ENCODE measurements at places on chromosomes 3 and 15.

- DNase-seq = no peak
Observed at GRCh38 chr15:37090543-37091175, 9.7 kb downstream of the MEIS2 start.

DNA sequence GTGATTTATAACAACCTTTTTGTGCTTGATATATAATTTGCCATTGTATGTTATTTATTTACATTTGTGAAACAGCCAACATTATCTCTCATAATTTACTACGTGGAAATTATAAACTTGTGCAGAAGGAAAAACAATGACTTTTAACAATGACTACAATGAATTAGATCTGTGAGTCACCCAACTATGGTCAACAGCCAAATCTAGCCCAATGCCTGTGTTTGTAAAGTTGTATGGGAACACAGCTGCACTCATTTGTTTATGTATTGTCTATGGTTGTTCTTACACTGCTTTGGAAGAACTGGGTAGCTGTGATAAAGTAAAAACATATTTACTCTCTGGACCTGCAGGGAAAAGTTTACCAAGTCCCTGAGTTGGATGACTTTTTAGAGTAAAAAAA is 110.4 kb downstream of the OTOL1 start:
- DNase-seq = no peak

GRCh38 chr15:34185666-34186065 is 24.2 kb downstream of the KATNBL1 start:
- no peak for DNase-seq

DNA sequence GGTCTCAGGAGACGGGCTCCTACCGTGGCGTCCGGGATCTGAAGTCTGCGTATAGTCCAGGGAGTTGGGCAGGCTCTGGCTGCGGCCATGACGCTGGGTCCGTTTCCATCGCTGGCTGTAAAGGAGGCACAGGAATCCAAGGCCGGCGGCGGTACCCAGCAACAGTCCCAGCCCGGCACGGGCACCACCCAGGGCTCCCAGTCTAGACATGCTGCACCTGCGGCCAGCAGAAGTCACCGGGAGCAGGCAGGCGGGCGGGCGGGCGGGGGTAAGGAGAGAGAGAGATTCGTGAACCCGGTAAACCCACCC is 526 bp downstream of the RMDN3 start:
- DNase-seq = no peak

DNA sequence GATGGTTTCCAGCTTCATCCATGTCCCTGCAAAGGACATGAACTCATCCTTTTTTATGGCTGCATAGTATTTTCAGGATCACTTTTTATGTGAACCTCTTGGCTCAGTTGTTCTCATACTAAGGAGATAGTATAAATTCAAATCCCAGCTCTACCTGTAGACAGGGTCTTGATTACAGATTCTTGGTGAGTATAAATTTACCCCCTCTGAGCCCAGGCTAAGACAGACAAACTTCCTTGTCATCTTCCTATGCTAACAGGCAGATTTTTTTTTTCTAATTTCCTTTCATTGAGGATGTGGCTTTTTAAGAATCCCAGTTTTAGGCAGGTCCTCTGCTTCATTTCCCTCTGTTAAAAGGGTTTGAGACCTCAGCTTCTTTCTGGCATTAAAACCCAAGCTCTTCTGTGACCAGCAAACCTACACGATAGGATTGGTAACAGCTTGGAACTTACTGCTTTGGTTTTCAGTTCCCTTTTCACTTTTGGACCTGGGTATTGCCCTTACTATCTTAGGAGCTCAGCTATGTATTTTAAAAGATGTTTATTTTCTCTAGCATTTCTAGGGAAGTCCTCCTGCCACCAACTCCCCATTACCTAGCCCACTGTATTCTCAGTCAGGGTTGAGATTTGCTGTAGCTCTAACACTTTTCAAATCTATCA is 72.5 kb downstream of the VPS8 start:
- no peak for DNase-seq

GRCh38 chr3:16837602-16838001 is 47.2 kb upstream of the PLCL2 start:
- DNase-seq = no peak

GRCh38 chr15:69543681-69544364 is 91.2 kb downstream of the RPLP1 start:
- no peak for DNase-seq

DNA sequence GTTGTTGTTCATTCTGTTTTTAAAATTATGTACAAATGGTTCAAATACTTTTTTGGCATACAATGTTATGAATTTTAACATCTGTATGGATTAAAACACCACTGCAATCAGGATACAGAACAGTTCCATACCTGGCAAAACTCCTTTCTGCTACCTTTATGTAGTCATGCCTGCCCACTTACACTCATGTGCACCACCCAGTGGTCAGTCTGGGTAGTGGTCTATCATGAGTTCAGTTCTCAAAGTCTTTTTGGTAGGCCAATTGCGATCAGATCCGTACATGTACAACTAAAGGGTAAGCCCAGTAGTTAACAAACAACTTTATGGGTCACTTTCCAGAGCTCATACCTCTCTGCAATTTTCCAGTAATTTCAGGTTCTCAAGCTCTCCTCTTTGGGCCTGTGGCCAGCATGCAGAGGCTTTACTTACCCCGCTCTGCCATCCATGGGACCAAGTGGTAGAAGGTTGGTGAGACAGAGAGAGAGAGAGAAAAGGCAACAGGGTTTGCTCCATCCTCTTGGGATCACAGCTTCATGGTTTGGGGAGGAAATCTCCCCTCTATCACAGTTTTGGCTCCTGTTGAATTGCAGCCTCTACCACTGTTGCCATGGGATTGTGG is 63.9 kb upstream of the FAM98B start:
- DNase-seq = no peak

DNA sequence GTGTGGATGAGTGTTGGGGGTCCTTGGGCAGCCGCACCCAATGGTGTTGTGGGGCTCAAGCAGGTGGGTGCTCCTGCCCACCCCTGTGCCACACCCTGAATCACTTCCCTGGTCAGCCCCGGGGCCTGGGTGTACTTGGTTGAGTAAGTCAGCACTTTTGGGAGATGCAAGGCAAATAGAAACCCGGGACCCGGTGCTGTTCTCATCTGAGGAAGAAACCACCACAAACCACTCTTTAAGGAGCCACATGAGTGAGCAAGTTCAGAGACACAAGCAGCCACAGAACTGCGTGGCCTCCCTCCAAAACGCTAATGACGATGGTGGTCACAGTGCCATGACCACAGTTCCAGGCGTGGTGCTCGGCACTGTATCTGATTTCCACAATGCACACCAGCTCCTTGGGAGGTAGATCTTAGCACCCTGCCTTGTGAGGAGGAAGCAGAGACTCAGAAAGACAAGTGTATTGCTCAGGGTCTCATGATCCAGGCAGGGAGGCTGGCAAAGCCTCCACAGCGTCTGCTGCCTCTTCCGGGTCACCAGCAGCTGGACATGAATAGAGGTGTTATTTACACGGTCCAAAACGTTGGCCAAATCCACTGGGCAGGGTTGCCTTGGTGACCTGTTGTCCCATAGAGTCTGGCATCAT is 118.2 kb upstream of the ALDH1A3 start:
- no peak for DNase-seq

DNA sequence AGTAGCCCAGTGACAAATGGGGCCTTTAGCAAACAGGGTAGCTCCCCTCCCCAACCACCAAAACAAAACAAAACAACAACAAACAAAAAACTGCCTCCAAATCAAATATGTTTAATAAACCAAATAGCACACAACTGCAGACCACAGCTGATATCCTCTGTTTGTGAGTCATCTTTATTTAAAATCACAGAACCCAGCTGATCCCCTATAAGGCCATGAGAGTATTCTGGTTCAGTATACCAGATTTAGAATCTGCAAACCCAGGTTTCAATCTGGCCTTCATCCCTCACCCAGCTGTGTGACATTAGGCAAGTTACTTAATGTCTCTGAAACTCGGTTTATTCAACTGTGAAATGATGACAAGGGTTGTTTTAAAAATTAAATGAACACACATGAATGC is 124.5 kb downstream of the SUCLG2 start:
- DNase-seq = no peak

DNA sequence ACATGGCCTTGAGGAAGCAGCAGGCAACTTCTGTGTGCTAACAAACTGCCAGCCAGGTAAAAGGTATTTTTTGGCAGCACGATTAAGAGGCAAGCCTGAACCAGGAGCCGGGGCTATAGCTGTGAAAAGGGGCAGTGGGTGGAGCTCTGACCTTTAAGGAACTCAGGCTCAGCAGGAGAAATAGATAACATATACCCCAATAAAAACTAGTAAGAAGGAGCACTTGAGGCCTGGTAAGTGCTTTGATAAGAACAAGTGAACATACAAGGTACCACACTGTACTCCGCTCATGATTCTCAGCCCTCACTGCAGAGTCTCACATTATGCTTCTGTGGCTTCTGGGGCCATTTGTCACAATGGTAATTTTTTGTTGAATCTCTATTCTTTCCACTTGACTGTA is 5.4 kb downstream of the FYCO1 start:
- DNase-seq = no peak

- no peak for DNase-seq
Observed at GRCh38 chr3:149437710-149438109, 36.8 kb upstream of the TM4SF4 start.

GRCh38 chr3:140131895-140132294 is 196.9 kb downstream of the CLSTN2 start:
- no peak for DNase-seq

- no peak for DNase-seq
Observed at GRCh38 chr3:88611826-88612326, 462.1 kb downstream of the C3orf38 start.

- DNase-seq = no peak
Observed at GRCh38 chr15:77529394-77530159, 103.1 kb downstream of the LINGO1 start.

DNA sequence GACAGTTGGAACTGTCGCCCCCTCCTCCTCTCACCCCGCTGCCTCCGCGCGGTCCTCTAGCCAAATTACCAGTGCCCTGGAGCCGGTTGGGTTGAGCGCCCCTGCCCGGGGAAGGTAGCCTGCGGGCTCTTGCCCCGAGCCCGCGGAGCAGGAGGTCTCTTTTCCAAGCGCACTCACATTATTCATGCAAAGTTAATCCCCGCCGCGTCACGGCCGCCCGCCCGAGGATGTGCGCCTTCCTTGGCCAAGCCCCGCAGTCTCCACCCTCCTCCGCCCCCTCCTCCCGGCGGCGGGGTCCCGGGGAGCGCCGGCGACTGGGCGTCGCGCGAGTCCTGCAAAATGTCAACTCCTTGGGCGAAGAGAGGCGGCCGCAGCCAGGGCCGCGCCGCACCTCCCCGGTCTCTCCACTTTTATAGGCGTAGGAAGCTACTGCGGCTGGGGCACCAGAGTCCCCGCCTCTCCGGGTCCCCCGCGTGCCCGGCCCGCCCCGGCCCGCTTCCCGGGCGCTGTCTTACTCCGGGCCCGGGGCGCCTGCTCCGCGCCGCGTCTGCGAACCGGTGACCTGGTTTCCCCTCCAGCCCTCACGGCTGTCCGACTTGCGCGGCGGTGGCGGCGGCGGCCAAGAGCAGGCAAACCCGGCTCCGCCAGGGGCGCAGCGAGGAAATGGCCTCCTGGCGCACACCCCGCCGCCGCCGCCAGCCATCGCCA is at the start of gene THRB:
TSS of gene THRB (minus strand) at position 233 of the 708 bp plus-strand sequence.
- DNase-seq = peak; percentile 39

GRCh38 chr15:36483409-36483808 is 96.0 kb upstream of the CDIN1 start:
- DNase-seq = no peak

GRCh38 chr3:48004694-48005093 is 11.5 kb downstream of the MAP4 start:
- DNase-seq = no peak

GRCh38 chr3:192916371-192917027 is 1.2 kb downstream of the MB21D2 start:
- DNase-seq = peak; percentile 29

- DNase-seq = no peak
Observed at GRCh38 chr15:64096668-64097384, 1.0 kb downstream of the SNX1 start.

GRCh38 chr15:58344213-58345070 is 87.3 kb upstream of the LIPC start:
- DNase-seq = no peak

DNA sequence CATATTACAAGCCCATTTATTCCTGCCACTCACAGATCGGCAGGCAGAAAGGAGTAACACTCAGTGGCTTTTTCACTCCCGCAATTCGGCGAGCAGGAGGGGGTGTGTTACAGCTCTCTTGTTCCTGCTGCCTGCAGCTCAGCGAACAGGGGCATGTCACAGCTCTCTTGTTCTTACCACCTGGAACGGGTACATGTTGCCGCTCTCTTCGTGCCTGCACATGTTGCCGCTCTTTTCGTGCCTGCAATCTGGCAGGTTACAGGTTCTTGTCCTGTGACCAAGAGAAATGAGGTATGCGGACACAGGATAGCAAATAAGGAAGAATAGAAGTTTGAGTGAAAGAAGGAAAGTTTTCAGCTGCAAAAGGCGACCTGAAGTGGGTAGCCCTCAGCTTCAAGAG is 761.4 kb downstream of the NAALADL2 start:
- no peak for DNase-seq

GRCh38 chr15:78075490-78076230 is 1.9 kb downstream of the TBC1D2B start:
- DNase-seq = peak; percentile 78

DNA sequence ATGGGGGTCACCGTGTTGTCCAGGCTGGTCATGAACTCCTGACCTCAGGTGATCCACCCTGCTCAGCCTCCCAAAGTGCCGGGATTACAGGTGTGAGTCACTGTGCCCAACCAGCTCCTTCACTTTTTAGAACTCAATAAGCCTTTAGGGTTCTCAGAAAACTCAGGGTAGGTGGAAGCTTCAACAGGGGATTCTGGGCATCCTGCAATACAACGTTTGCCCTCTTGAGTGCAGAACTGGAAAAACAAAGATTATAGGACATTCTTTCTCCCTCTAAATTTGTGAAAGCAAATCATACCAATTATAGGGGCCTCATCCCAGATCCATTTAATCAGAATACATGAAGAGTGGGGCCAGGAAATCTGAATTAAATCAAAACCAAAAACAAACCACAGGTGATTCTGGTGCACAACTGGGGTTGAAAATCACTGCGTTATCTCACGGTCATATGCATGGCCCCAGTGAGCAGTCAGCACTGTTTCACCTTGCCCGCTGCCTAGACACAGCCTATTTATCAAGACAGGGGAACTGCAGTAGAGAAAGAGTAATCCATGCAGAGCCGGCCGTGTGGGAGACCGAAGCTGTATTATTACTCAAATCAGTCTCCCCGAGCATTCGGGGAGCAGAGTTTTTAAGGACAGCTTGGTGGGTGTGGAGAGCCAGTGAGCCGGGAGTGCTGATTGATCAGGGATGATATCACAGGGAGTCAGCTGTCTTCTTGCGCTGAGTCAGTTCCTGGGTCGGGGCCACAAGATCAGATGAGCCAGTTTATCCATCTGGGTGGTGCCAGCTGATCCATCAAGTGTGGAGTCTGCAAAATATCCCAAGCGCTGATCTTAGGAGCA is 58.4 kb downstream of the TMEM44 start:
- DNase-seq = no peak

- no peak for DNase-seq
Observed at GRCh38 chr15:50993598-50993997, 85.1 kb downstream of the AP4E1 start.
